Stimulated activated CD4-positive, alpha-beta T cell treated with anti-CD3 and anti-CD28 coated beads, Interleukin-1b, Interleukin-23, amount 100 ng/mL, for 4 hours (primary cell): ENCODE measurements at places on chromosomes 2 and 18.

GRCh38 chr2:144127693-144128092 lies 392.2 kb downstream of the ZEB2 start:
- no peak for DNase-seq

DNA sequence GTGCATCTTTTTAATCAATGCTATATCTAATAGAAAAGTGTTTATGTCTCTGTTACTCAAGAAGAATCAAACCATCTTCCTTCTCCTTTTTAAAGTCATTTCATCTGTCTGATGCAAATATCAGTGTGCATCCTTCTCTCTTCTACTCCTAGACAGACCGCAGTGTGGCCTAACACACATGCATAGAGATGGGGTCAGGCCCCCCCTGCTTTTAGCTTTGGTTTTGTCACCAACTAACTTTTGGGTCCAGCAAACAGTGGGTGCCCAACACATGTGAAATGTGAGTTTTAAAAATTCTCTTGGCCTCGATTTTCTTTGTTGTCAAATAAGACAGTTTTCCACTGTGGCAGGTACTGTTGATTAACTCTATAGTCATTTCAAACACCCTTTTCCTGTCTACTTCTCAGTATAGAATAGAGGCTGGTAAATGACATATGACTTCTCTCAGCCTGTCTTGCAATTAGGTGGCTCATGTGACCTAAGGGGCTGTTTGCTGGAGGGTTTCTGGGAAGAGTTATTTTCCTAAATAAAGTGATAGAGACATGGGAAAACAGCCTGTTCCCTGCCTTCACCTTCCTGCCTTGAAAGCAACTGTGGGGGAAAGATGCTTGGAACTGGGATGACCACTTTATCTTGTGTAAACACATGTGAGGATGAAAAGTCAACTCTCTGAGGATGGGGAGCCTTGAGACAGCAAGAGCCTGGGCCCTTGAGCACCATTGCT lies 65.7 kb upstream of the DARS1 start:
- DNase-seq: no peak

DNA sequence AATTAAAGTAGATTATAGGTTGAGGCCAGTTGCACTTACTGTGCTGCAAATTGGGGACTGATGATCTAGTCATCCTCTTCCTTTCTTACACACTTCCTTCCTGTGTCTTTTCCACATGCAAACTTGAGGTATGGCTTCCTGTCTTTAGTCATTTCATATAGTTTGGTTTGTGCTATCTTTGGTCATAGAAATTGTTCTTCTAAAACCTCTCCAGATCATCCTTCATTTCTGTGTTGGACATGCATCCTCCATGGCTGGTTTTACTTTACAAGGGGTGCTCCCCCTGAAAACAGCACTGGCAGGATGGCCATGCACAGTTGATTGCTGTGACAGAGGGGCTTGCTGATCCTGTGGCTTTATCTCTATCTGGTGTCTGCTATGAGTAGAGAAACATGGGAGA lies 36.5 kb downstream of the MGAT5 start:
- no peak for DNase-seq

- no peak for DNase-seq
These were observed 11.8 kb downstream of the IL36G start for GRCh38 chr2:112989611-112990010.

- DNase-seq: no peak
These were observed 155.5 kb downstream of the LDLRAD4 start for GRCh38 chr18:13374096-13374467.

- no peak for DNase-seq
These were observed 13.3 kb downstream of the DAPL1 start for GRCh38 chr2:158808426-158808825.

DNA sequence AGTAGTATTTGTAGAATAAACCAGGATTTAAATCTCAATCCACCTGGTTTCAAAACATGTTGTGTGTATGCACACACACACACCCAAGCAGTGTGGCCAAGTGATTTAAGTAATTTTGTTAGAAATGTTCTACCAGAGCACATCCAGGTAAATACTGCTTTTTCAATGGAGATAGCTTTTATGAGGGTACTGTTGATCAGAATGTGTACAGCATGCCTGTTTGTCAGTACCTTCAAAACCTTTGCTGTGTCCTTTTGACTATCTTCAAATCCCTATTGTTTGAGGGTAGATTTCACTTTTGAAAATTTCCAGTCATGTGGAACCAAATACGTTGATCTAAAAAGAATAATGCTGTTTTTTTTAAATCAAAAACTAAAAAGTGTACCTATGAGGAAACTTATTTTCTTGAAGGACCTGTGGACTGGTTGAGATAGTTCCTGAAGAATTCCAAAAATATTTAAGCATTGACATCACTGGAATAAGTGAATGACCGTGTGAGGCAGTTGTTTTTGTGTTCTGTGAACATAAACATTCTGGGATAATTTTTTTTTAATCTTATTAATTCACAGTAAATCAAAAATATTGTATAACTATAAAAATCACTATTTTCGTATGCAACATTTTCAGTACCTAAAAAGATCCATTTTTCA lies 70.9 kb downstream of the PTRHD1 start:
- no peak for DNase-seq

DNA sequence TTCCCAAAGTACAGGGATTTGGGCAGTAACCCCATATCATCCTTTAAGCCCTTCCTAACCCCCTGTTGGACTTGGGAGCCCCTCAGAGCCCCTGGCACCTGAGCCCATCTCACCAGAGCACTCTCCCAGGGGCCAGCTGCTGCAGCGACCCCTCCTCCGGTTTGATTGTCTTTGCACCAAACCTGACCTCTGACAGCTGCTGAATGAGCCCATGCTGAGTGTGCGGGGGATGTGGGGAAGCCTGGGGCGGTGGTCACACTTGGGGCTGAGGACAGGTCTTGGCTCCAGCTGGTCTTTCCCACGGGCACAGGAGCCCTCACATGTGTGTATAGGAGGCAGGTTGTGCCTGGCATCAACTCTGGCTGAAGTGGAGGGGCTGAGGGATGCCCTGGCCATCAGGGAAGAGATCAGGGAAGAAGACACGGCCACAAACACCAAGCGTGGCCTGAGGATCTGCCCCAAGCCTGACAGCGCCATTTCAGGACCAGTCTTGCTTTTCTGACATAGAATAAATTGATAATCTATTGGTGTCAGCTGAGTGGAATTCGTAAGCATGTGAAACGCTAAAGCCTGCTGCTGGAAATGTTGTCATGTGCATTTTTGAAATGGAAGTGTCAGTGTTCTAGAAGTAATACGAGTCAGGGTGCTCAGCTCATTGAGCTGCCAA lies 102.4 kb downstream of the ACKR3 start:
- no peak for DNase-seq

DNA sequence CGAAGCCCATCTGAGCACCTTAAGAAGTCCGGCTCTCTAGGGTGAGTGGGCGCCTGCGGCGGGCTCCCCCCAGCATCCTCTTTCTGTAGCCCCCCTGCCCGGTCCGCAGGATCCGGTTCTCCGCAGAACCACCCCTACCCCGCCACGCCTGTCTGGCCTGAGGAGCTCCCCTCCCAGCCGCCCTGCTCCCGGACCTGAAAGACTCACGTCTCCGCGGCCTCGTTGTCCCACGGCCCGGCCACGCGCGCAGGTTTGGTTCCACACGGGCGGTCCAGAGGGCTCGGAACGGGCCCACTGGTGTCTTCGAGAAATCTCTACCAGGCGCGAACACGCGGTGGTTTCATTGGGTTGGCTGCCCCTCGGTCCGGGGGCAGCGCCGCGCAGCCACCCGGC lies 237 bp downstream of the SLC39A6 start:
- DNase-seq: no peak

- no peak for DNase-seq
These were observed 80.3 kb upstream of the TSPYL6 start for GRCh38 chr2:54336136-54336976.

DNA sequence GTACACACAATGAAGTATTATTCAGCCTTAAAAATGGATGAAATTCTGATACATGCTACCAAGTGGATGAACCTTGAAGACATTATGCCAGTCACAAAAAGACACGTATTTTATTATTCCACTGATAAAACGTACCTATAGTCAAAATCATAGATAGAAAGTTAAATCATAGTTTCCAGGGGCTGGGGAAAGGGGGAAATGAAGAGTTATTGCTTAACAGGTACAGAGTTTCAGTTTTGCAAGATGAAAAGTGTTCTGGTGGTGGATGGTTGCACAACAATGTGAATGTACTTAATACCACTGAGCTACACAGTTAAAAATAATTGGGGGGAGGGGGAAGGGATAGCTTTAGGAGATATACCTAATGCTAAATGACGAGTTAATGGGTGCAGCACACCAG lies 279.0 kb upstream of the STON1 start:
- no peak for DNase-seq

DNA sequence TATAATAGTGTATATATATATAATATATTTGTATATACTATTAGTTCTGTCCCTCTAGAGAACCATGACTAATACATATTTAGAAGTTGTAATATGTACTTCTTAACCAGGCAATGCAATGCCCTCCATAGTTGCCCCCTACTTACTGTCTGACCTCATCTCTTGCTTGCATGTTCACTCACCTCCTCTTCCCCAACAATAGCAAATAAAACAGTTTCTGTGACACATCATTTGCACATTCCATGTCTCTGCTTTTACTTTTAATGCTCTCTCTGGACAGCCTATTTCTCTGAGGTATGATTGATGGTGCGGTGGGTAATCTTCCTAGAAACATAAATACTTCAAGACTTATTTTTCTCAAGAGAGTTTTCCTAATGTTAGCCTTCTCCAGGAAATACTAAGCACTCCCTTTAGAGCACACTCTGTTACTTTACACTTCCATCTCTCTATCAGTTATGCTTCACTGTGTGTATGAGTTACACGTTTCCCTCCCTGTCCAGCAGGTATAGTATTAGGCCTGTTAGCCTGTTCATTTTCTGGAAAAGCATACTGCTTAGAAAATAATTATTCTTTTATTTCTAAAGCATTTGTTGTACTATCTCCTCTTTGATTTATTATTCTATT lies 295.6 kb upstream of the LRATD1 start:
- DNase-seq: no peak

GRCh38 chr18:42564761-42565160 lies 550.7 kb downstream of the RIT2 start:
- no peak for DNase-seq

DNA sequence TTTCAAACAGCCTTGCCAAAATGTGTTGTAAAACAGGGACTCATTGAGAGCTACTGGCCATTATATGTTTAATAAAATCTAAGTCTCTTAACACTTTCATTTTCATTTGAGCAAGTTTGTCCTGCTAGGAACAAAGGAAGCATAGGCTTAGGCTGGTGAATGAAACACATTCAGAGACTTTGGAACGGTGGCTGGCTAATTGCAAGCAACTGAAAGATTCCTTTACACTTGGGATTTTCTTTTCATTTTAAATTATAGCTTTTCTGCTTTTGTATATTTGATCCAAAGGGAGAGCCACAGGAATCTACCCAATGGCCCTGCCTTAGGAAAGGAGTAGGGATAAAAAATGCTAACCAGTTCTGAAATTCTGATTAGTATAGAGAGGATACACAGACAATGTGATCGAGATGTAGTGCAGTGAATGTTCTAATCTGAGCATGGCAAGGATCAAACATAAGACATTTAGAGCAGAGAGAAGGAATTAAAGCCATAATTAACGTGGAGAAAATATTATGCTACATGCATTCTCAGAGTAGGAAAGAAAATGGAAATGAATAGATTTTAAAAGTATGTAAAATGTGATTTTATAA lies 911.4 kb upstream of the SLC39A10 start:
- no peak for DNase-seq

DNA sequence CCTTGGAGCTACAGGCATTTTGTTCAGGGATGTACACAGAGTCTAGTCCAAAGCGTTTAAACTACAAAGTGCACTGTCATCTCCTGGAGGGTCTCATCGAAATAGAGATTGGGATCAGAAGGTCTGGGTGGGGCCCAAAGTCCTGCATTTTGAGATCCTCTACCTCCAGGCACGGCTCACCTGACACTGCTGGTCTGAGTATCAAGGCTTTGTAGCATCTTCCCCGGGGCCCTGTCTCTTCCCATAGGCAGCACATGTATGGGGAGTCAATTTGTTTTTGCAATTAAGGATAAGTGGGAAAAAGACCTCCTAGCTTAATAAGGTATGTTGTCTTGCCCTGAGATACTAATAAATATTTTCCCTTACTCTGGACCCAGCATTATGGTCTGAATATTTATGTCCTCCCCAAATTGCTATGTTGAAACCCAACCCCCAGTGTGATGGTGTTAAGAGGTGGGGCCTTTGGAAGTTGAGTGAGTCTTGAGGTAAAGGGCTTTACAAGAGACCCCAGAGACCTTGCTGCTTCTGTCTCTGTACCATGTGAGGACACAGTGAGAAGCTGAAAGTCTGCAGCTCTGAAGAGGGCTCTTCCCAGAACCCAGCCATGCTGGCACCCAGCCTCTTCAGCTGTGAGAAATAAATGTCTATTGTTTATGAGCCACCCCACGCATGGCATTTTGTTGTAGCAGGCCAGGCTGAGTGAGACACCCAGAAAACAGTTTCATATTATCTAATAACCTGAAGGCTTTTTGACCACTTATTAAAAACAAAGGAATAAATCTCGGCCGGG lies 258.7 kb upstream of the HS6ST1 start:
- DNase-seq: no peak

DNA sequence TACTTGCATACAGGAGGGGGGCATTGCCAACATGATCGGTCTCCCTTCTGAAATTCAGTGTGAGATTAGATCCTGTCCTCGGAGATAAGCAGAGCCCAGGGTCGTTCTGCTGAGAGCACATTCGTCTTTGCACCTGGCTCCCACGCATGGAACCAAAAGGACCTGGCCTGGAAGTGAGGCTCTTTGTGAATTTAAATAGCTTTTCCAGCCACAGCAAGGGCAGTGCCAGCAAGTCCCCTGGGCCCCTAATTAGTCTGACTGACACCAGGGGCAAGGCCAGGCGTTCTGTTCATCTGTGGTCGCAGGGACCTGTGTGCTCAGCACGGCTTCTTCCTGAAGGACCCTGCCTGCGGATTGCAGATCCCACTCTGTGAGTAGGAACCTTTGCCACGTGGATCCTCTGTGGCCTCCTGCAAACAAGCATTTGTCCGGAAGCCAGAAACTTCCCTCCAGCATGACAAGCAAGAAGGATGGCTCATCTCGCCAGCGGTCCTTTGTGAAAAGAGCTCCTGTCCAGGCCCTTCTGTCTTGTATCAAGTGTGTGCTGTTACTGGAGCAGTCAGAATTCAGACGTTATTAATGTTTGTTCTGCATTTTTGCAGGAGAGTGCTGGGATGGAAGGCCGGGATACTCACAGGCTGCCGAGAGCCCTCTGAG lies 128.7 kb downstream of the TPO start:
- no peak for DNase-seq

DNA sequence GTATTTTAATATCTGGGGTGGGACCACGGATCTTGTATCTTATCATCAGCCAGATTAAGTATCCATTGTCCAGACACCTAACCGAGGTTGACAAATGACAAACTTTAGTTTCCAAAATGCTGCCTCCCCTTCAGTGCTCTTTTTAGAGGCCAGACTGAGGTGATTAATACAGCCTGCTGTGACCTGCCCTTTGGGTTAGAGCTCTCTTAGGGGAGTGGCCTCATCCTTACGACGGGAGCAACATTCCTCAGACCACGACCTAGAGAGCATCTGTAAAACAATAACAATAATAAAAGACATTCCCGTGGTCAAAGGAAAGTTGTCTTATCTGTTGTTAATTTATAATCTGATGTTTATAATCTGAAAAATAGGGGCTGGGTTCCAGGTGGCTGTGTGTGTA lies 405.3 kb downstream of the LPIN1 start:
- no peak for DNase-seq
